HT1080 (cell line): ENCODE measurements at places on chromosomes 13 and 19.
A peak's percentile ranks its signal among the peaks of the same experiment; 100 is the strongest.

- DNase-seq: no peak
These were observed 140.9 kb downstream of the TBC1D4 start for GRCh38 chr13:75341028-75341427.

DNA sequence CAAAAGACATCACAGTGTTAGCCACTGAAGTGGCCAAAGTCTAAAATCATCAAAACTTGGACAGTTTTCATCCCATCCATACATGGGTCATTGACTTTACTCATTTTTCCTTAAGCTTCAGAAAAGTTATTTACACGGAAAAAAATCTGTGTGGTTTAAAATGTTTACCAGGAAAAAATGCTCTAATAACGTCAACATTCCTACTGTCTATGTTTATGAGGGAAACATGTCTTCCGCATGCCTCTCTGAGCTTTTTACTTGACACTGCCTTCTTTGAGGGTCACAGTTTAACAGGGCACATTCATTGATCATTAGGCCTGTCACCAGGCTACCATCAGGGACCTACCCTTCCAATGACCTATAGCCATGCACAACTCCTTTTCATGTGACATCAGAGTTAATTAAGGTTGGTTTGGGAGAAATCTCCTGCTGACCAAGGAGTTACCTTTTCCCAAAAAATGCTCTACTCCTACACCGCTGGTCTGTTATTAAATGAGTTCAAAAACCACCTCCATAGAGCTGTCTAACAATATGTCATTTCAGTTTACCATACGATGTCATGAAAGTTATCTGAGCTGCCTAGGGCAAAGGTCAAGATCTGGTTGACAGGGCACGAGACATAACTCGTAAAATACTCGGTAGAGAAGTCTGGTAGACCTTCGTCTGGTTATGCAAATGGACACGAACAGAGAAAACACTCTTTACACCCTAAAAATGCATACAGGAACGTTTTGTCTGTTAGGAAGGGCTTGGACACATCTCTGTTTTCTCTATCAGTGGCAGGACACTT lies 17.8 kb downstream of the FLT1 start:
- no peak for DNase-seq

DNA sequence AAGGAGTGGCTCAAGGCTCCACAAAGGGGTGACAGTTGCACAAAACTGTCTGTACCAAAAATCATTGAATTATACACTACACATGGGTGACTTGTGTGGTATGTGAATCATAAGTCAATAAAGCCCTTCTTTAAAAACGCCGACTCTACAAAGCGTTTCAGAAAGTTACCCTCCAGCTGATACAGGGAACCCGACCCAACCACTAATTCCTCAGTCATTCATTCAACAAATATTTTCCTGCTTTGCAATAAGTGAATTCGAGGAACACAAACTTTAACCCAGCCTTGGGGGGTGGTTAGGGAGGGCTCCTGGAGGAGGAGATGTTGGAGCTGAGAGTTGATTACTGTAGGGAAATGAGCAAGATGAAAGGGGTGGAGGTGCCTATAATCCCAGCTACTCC lies 32.0 kb downstream of the LTBP4 start:
- no peak for DNase-seq

DNA sequence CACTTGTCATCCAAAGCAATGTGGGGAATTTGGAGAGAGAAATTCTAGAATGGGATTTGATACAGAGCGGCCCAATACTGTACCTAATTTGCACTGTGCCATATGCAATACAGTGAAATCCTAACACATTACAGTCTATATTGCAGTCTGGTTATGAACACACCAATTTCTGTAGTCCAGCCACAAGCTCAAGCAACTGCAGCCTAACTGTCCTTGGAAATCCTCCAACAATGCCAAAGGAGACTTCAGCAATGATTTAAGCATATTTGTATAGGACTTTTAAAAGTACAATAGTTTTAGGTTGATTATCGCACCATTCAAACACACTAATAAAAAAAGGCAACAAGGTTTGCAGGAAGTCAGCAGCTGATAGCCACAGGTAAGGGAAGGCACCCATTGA lies 17.3 kb downstream of the DIAPH3 start:
- DNase-seq: no peak

GRCh38 chr13:74000876-74001275 lies 133.3 kb downstream of the KLF12 start:
- DNase-seq: no peak

- DNase-seq: no peak
These were observed 379.8 kb downstream of the DLEU7 start for GRCh38 chr13:50463719-50464118.

DNA sequence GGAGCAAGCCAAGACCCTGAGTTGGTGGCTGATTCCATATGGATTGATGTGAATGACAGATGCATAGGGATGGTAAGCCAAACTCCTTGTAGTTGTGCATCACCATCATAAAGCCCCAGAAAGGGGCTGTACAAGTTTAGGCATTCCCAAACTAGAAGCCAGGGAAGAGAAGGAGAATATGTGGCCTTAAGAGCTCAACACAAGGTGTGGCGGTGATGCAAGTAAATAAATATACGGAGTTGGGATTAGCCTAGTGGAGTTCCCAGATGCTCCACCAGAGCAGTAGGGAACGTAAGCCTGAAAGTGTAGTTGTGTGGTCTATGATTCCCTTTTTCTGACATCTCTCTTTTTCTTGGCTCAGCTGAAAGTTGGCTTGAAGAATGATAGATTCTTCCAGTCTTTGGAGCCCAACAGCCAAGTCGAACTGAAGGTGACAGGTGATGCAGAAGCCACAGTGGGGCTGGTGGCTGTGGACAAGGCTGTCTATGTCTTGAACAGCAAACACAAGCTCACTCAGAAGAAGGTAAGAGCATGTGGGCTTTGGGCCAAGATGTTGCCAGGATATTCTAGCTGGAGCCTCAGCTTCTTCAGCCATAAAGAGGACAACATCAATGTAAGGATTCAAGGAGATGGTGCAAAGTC lies 30.1 kb downstream of the RDH8 start:
- DNase-seq: no peak

DNA sequence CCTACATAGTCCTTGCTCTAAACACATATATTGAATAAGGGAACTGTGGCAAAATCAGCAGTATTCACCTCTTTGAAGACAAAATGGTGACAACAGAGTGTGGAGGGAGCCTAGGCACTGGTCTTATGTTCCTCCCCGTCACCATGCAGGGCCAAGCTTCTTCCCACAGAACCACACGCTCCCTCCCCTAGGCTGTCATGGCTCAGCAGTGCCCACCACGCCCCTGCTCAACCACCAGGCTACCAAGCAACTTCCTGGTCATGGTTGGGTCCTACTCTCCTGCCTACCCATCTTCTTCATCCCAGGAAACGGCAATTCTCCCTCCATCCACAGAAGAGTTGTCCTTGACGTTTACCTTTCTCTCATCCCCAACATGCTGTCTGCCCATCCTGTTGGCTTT lies 126.1 kb downstream of the CRYL1 start:
- no peak for DNase-seq

DNA sequence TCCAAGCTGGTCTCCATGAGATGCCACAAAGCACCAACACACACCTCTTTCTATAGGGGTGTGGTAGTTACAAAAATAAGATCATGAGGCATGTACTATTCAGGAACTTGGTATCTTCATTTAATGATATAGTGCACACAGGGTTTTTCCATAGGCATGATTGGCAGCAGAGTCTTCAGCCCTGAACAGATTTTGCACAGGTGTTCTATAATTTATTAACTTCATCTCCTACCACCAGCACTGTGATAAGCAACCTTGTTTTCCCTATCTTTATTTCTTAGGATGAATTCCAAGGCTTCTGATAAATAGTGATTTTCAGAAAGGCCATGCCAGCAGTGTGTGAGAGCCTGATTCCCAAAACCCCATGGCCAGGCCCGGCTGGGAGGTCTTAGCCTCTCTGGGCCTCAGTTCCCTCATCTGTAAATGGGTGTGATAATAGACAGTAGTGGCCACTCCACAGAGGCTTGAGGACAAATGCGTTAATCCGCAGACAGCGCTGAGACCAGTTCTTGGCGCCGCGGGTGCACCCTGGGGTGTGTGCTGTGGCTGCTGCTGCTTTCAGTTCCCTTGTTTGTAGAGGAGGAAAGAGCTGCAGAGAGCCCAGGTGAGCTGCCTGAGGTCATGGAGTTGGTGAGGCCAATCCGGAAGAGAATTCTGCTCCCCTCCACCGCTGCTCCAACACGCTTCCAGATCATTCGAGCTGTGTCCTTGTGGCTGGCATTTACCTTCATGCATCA lies 33.1 kb downstream of the DHRS12 start:
- no peak for DNase-seq

GRCh38 chr19:41705393-41706174 lies 2.8 kb upstream of the CEACAM5 start:
- DNase-seq: no peak

- no peak for DNase-seq
These were observed 235.2 kb downstream of the KLF5 start for GRCh38 chr13:73293913-73294523.

- peak; percentile 44 for DNase-seq
These were observed 20.3 kb upstream of the AKT2 start for GRCh38 chr19:40305403-40305802.

DNA sequence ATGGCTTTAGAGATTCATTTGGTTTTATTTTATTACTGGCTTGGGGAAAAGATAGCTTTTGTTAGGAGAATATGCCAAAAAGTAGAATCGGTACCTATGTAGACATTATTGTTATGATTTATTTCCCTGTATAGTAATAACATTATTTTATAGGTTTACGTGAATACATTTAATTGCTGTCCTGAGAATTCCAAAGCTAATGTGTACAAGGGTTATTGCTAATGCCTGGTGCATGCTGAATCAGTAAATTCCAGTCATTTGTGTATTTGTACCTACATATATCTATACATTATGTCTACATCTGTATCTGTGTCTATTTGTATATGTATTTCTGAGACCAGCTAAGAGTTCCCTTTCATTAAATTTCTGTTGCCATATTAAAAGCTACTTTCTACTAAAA lies 550.9 kb downstream of the GPC6 start:
- no peak for DNase-seq

- peak; percentile 29 for DNase-seq
These were observed 36.3 kb downstream of the SMIM24 start for GRCh38 chr19:3443840-3444694.

DNA sequence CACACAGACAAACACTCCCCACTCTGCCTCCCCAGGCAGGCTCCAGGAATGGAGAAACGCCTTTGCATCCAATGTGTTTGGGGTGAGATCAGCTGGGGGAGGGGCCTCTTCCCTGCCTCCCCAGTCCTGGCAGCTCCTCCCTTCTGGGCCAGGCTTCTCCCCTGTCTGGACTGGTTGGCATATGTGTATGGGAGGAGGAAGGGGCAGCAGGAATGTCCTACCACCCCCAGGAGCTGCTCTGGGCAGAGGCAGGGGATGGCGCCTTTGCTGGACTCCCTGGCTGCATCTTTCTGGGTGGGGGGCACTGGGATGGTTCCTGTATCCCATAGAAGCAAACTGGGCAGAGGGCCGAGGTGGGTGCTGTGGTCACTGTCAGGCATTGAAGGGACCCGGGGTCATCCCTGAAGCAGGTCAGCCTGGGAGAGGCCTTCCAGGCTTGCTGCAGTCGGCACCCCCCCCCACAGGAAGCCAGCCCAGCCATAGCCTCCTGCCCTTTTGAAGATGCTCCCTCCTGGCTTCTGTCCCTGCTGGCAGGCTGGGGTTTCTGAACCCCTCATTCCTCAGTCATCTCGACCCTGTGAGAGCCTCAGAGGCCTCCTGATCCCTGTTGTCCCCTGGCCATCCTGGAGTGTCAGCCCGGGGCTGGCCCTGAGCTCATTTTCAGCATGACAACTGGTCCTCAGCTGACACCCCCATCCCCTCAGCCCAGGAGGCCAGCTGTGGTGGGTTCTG lies 21.2 kb upstream of the SLC7A10 start:
- no peak for DNase-seq

- no peak for DNase-seq
These were observed 1.6 kb downstream of the TNFSF9 start for GRCh38 chr19:6532244-6532999.

DNA sequence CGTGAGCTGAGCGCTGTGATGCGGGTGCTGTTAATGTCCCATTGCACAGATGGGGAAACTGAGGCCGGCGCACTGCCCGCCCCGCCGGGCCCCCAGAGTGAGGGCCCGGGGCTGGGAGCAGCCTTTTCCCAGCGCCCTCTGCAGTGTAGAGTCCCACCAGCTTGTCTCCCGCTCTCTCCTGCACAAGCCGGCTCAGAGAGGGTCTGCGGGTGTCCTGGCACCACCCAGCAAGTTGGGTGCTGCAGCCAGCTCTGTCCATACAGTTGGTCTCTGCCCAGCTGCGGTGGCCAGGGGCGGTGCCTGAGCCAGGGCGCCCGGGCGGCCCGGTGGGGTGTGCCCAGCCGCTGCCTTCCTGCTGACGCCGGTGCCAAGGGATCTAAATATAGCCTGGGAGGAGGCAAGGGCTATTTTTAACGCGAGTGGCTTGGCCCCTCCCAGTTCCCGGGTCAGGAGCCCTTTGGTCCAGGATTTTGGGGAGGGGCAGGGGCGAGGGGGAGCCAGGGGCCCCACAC lies 19.3 kb downstream of the GADD45B start:
- peak; percentile 32 for DNase-seq

DNA sequence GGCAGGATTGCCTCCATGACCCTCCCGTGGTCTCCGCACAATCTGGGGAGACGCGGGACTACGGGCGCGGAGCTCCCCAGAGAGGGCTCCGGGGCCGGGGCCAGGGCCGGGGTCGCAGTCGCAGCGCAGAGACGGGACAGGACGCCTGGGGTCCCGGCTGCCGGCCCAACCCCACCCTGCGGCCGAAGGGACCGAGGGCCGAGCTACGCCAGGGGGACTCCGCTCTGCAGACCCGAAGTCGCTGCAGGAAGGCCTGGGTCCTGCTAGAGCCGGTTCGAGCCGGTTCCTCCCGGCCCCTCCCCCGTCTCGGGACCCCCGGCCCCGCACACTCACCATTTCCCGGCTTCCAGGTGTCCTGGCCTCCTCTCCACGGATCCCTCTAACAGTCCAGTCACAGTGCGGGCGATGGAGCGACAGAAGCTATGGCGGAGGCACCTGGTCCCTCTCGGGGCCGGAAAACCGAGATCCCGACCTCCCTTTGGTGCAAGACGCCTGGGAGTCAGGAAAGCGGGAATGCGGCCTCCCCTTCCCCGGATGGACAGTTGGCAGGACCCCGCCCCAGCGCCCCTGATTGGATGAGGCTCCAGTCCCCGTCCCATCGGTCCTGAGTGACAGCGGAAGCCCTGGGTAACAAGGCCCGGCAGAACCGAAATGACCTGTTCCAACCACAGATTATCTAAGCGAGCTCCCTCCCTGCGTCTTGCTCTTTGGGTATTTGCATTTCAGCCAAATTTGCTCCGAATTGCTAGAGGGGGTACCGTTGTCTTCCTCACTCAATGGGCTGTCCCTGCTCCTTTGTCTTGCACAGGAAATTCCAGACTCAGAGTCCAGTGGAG lies at the start of gene ZNF625:
ZNF625 (minus strand) TSS at position 512 of the 836 bp plus-strand sequence; CDS start at position 336, 176 bp downstream.
- peak; percentile 84 for DNase-seq

DNA sequence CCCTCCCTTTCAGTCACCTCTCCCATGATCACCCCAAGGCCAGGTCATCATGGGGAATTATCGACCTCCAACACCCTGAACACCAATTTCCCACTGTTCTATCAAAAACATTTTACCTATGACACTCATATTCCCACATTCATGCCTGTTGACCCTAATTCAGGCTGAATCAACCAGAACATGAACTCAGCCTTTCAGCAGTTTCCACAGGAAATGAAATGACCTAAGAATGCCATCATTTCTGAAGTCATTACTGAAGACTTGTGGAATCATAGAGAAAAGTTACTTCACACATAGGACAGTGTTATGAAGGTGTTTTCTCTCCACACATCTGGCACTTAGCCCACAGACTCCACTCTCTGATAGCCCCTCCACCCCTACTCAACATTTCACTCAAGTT lies 29.9 kb upstream of the FAM124A start:
- DNase-seq: peak; percentile 14
